ENCODE measurements at places on chromosomes 13 and 19.

DNA sequence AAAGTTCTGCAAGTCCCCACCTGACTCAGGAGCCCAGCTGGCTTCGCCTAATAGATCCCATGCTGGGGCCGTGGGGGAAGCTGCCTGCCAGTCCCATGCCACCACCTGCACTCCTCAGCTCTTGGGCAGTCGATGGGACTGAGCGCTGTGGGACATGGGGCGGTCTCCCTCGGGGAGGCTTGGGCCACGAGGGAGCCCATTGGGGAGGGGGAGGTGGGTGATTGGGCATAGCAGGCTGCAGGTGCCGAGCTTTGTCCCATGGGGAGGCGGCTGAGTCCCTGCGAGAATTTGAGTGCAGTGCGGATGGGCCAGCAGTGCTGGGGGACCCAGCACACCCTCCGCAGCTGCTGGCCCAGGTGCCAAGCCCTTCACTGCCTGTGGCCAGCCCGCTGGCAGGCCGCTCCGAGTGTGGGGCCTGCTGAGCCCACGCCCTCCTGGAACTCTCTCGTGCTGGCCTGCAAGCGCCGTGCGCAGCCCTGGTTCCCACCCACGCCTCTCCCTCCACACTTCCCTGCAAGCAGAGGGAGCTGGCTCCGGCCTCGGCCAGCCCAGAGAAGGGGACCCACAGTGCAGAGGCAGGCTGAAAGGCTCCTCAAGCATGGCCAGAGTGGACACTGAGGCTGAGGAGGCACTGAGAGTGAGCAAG is 467.3 kb downstream of the IRS2 start:
- DNase-seq = no peak

DNA sequence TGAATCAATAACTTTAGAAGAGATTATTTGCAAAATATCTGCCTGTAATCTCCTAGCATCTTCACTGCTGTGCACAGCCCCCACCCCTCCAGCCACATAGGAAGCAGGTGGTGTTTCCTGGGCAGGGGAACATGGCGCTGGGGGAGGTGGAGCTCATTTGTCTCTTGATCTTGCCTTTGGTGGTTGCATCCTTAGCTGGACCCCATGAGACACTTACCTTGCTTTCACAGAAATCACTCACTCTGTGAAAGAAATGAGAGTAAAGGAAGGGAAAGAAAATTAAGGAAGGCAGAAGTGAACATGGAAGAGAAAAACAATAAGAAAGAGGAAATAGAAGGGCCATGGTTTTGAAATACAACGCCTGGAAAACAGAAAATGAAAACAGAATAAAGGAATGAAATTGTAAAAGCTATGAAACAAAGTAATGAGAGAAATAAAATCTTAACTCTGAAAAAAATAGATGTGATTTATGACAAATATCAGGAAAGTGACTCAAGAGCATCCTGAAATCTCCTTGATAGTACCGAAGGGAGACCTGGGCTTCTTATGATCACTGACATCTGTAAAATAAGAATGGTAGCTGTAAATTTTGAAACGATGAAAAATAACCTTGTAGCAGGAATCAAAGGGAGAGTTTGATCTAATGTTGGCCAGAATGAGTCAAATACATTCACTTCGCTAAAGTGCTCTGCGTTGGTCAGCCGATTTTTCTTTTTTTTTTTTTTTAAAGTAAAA is 17.2 kb upstream of the RNASEH2B start:
- peak; percentile 7 for DNase-seq

- DNase-seq = no peak
Measured at GRCh38 chr19:39372941-39373340, 18.0 kb downstream of the PAF1 start.

- DNase-seq = no peak
Measured at GRCh38 chr13:50809133-50810090, 34.1 kb downstream of the DLEU7 start.

GRCh38 chr13:112161521-112162301 is 94.8 kb downstream of the SOX1 start:
- no peak for DNase-seq
